ENCODE measurements at places on chromosomes 16 and 17.

DNA sequence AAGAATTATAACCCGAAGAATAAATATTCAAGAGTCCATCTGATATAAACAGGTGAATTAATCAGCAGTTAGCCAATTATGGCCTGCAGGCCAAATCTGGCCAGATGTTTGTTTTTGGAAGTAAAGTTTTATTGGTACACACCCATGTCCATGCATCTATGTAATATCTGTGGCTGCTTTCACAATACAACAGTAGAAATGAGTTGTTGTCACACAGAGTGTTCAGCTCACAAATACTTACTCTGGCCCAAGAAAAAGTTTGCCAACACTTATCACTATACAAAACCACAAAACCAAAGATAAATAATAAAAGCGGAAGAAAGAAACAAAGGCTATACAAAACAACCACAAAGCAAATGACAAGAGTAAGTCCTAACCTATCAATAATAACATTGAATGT, 109.4 kb downstream of the CDYL2 start:
- DNase-seq, result no peak

GRCh38 chr16:78570399-78571141, 471.1 kb downstream of the WWOX start:
- DNase-seq, result no peak

DNA sequence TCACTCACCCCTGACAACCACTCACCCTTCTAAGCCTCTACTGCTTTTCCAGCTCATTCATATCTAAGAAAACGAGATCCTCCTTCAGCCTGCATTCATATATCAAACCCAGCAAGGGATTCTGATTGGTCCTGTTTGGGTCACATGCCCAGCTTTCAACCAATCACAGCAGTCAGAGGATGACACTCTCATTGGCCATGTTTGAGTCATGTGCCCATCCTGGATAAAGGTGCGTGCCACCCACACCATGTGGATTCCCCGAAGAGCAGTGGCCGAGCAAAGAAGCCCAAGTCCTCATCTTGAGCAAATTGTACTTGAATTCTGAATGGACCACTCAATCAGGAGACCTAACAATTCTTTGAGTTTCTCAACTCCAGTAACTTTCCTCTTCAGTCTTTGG, 45.0 kb downstream of the SCNN1G start:
- no peak for DNase-seq

- no peak for DNase-seq
These were observed 25.1 kb upstream of the EIF1 start for GRCh38 chr17:41663451-41664171.

- no peak for DNase-seq
These were observed 144.8 kb downstream of the KCNJ2 start for GRCh38 chr17:70314096-70314495.

- no peak for DNase-seq
These were observed 10.4 kb upstream of the GLG1 start for GRCh38 chr16:74617206-74617788.

DNA sequence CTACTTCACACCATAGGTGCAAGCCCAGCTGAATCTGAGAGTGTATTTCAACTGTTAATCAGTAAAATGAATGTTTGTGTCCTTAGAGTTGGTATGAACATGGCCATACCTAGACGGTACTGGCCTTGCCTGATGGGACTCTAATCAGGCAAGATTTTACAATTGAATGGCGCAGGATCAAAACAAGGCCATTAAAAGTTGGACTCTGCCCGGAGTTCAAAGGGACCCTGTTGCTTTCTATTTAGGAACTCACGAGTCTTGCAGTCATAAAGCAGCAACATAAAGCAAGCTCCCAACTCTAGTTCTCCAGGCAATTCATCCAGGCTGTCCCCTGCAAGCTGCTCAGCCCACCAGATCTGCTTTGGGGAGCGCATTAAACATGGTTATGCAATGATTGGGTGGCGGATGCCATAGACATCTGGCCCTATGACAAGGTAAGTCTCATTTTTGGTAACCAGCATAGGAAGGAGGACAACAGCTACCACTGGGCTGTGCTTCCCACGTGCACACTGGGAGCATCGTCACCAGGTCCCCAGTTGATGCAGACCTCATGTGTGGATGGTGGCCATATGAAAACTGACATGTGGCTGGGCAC, 8.8 kb downstream of the TMEM186 start:
- no peak for DNase-seq

- DNase-seq, result no peak
These were observed 8.1 kb downstream of the METTL16 start for GRCh38 chr17:2503627-2504026.

GRCh38 chr16:1961651-1962067, 2.3 kb downstream of the NDUFB10 start:
- no peak for DNase-seq

DNA sequence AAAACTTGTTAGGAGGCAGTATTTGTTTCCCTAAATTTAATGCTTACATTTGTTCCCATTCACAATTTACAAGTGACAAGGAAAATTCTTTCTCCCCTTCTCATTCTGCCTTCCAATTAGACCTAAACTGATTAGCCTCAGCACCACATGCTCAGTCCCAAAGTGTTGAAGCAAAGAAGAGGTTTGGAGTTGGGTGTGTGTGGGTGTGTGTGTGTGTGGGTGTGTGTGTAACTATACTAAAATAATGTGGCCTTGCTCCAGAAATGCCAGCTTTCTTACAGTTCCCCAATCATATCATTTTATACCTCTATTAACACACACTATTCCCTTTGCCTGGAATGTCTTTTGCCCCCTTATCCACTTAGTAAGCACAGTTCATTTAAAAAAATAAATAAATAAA, 6.9 kb upstream of the UTP6 start:
- DNase-seq, result no peak

GRCh38 chr17:15432807-15433611, 34.4 kb downstream of the CDRT4 start:
- no peak for DNase-seq

DNA sequence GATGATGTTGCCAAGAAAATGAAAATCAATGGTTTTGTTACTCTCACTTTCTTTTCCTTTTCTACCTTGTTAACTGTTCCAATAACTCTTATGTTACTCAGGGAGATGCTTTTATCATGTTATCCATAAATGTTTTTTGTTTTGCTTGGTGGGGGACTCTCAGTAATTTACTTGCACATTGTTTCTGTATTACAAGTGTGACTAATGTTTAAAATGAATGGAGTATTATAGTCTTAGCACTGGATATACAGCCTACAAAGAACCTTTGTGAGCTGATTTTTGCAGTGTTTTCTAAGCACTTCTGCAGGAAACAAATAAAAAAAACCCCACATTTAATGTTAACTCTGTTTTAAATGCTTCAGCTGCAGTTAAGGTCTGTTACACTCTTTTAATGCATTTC, 12.1 kb downstream of the VMP1 start:
- DNase-seq, result no peak

GRCh38 chr17:82114447-82114846, 16.4 kb upstream of the FASN start:
- no peak for DNase-seq

DNA sequence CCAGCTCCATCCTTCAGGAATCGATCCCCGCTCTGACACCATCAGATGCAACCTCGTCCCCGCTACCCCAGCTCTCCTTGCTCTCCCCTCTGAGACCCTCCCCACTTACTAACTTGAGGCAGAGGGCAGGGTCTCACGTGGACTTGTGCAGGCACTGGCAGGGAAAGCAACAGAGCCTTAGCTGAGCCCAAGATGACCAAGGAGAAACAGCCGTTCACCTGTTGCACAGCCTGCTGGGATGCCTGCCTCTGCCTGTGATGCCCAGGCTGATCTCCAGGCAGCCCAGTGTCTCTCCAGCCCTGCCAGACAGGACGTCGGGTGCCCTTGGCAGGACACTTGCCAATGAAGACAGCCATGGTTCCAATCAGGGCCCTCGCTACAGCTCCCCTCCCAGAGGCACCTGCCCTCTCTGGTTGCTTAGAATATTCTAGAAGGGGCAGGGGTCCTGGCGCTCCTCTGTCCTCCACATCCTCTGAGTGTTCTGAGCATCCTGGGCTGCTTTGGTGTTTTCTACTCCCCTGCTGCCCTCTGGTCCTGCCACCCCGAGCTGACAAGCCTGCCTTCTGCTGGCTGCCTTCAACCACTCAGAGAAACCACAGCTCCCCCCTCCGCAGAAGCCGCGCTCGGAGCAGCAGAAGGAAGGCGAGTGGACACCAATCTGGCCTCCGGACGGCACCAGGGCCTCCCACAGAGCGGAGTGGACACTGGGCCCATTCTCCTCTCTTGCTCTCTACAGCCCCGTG, 6.7 kb downstream of the CEP295NL start:
- no peak for DNase-seq
